ENCODE measurements at places on chromosomes 12 and 14.
A peak's percentile ranks its signal among the peaks of the same experiment; 100 is the strongest.

- DNase-seq: peak; percentile 86
Measured at GRCh38 chr14:63203618-63204406, 431 bp upstream of the RHOJ start.

DNA sequence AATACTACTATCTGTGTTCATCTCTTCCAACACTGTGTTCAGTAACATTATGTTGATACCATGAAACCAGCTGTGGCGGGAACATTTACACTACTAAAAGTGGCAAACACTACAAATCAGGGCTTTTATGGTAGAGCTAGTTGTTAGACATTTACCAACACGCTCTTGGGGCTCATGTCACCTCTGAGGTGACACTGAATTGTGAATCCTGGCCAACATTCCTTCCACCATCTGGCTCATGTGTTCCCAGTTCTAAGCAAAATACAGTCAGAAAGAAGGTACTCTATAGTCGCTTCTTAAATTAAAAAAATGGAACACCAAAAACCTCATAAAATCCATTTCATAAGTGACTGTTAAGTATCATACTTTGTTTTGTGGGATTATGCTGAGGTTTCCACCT lies 436.6 kb downstream of the FUT8 start:
- no peak for DNase-seq

DNA sequence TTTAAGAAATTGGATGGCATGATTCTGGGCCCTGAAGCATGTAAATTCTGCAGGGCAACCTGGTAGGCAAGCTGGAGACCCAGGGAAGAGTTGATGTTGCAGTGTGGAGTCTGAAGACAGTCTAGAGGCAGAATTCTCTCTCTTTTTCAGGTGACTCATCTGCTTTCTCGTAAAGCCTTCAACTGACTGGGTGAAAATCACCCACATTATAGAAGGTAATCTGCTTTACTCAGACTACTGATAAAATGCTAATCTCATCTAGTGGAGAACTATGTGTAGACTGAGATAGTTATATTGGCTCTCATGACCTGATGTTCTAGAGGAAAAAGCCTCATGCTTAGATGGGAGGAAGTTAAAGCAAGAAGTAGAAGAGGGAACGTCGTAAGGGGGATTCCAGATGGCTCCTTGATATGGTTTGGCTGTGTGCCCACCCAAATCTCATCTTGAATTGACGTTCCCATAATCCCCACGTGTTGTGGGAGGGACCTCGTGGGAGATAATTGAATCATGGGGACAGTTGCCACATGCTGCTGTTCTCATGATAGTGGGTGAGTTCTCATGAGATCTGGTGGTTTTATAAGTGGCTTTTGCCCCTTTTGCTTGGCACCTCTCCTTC lies 723.8 kb downstream of the BCL11B start:
- DNase-seq: no peak

- DNase-seq: no peak
Measured at GRCh38 chr14:54603362-54603761, 36.4 kb downstream of the SAMD4A start.

GRCh38 chr12:106976668-106977067 lies 10.3 kb downstream of the MTERF2 start:
- no peak for DNase-seq

DNA sequence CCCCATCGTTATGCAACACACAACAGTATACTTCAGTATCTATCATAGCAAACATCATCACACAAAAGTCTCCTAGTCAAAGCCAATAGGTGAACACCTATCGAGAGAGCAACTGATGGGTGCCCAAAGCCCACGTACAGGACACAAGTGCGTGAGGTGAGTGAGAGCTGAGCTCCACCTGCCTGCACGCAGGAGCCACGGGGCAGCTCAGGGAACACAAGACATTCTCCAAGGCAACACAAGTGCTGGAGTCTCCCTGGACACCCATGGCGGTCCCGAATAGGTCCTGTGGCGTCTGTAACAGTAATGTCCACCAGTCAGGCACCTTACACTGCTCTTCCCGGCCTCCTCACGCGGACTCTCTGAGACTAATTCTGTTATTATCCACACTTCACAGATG lies 44.3 kb downstream of the CDC42BPB start:
- DNase-seq: no peak

DNA sequence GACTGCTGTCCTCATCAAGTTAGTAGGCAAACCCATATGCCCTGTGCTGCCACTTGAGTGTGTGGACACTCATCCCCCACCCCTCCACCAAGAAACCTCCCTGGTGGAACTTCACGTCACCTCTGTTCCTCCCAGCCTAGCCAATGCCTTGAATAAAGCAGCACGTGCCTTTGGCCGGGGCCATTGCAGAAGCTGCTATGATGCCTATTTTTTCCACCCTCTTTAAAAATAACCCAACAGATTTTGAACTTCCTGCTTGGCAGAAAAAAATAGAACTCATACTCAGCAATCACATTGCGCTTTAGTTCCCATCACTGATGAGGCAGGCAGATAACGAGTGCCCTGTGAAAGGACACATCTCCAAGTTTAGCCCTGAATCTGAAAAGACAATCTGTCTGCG lies 23.1 kb upstream of the PWP1 start:
- no peak for DNase-seq

DNA sequence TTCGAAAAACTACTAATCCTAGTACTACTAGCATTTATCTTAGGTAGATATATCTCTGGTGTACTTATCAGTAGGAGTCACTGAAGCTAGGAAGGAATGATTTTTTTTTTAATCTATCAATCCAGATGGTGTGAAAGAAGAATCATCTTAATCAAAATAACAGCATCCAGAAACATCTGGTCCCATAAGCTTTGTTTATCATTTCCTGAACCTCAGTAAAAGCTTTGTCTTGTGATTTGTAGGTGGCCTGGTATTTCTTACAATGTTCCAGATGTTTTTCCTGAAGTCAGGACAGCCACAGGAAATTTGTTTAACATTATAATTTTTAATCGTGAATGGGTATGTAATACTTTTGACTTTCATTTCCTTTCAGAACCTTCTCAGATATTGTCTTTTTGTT lies 28.0 kb upstream of the LUM start:
- DNase-seq: no peak

GRCh38 chr14:50874757-50875156 lies 2.9 kb downstream of the ABHD12B start:
- DNase-seq: no peak

- DNase-seq: no peak
Measured at GRCh38 chr14:100271247-100271939, 32.4 kb downstream of the YY1 start.

- no peak for DNase-seq
Measured at GRCh38 chr12:89576572-89577220, 50.8 kb upstream of the POC1B start.

- DNase-seq: no peak
Measured at GRCh38 chr12:98513379-98514322, 1.7 kb upstream of the TMPO start.

GRCh38 chr14:100256339-100256895 lies 17.5 kb downstream of the YY1 start:
- no peak for DNase-seq

DNA sequence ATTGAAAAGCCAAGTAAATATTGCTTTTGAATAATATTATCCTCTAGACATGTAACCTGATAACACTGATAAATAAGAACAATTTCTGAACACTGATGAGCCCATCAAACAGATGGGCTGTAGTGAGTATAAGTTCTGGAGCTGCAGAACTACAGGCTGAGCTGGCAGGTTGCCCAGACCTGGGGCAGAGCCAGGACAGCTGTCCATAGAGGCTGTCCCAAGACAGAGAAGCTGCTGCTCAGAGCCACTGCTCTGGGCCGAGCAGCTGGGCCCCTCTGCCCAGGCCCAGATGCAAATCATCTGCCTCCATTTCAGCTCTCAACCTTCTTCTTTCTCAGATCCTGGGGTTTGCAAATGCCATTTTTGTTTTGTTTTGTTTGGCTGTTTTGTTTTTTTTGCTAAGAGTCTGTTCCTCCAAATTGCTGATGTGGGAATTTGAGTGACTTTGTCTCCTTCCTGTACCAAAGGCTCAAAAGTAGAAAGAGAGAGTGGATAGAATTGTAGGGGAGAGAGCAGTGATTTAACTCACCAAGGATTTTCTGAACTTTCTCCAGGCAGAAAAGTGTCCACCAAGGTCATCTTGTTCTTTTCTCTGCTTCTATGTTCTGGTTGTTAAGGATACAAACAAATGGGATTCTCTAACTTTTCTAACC lies 4.0 kb upstream of the TESPA1 start:
- DNase-seq: peak; percentile 83

- DNase-seq: no peak
Measured at GRCh38 chr12:5073853-5074252, 30.2 kb downstream of the KCNA5 start.

DNA sequence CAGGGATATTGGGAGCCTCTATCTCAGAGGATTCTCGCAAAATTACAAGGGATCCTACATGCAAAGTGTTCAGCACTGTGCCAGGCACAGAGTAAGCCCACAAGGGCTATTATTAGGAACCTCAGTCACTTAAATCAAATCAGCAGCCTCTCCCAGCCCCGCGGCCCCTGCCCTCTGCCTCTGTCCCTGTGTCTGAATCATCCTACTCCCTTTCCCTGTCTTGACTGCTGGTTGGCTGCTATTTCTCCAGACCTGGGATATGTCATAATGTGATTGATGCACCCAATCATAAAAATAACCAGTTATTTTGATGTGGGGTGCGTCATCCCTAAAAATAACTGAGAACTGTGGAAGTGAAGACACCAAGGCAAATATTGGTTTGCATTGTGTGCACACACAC lies 176.3 kb downstream of the KSR2 start:
- DNase-seq: no peak

GRCh38 chr12:12686472-12686871 lies 9.5 kb downstream of the GPR19 start:
- no peak for DNase-seq

GRCh38 chr12:77007476-77007875 lies 57.9 kb downstream of the E2F7 start:
- DNase-seq: no peak

- DNase-seq: no peak
Measured at GRCh38 chr12:91786499-91787272, 359.0 kb downstream of the BTG1 start.

- DNase-seq: no peak
Measured at GRCh38 chr12:22691319-22691718, 66.3 kb downstream of the ETNK1 start.

DNA sequence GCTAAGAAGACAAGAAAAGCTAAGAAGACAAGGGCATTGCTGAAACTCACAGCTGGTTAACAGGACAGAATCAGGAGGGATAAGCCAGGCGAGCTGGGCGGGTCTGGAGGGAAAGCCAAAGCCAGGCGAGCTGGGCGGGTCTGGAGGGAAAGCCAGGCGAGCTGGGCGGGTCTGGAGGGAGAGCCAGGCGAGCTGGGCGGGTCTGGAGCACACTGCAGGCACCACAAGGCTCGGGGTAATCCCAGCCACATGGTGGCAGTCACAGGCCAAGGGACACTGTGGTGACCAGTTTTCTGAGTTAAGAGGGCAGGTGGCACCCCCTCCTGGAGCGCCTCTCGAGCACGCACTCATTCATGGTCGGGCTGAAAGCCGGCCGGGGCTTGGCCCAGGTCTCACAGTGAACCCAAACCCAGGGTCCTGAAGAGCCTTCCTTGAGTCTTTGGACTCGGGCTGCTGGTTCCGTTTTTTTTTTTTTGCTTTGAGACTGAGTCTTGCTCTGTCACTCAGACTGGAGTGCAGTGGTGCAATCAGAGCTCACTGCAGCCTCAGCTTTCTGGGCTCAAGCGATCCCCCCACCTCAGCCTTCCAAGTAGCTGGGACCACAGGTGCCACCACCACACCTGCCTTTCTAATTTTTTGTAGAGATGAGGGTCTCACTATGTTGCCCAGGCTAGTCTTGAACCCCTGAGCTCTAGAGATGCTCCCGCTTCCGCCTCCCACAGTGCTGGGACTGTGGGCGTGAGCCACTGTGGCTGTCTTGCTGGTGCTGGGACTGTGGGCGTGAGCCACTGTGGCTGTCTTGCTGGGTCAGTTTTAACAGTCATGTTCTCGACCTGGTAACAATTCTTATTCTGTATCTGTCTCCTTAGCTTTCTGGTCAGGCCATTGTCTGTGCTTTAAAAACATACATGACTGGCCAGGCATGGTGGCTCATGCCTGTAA lies 40.2 kb downstream of the HSP90AA1 start:
- peak; percentile 88 for DNase-seq

GRCh38 chr14:54856152-54856551 lies 46.5 kb downstream of the GCH1 start:
- DNase-seq: no peak

DNA sequence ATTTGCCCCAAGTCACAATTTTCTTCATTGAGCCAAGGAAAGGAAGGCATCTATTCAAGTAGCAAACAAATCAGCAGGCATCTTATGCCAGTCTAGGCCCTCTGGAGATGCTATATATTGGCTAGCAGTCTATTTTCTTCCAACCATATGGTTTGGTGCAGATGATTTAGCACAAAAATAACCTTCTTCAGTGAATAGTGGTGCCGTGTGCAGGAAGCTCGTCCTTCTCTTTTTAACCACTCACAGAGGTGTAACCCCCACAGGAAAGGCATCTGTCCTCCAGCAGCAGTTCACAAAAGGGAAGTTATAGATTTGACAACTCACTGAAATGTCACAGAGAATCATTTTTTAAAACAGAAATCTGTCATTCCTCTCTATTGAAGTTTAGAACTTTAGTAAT lies 445.7 kb upstream of the SYT1 start:
- no peak for DNase-seq

DNA sequence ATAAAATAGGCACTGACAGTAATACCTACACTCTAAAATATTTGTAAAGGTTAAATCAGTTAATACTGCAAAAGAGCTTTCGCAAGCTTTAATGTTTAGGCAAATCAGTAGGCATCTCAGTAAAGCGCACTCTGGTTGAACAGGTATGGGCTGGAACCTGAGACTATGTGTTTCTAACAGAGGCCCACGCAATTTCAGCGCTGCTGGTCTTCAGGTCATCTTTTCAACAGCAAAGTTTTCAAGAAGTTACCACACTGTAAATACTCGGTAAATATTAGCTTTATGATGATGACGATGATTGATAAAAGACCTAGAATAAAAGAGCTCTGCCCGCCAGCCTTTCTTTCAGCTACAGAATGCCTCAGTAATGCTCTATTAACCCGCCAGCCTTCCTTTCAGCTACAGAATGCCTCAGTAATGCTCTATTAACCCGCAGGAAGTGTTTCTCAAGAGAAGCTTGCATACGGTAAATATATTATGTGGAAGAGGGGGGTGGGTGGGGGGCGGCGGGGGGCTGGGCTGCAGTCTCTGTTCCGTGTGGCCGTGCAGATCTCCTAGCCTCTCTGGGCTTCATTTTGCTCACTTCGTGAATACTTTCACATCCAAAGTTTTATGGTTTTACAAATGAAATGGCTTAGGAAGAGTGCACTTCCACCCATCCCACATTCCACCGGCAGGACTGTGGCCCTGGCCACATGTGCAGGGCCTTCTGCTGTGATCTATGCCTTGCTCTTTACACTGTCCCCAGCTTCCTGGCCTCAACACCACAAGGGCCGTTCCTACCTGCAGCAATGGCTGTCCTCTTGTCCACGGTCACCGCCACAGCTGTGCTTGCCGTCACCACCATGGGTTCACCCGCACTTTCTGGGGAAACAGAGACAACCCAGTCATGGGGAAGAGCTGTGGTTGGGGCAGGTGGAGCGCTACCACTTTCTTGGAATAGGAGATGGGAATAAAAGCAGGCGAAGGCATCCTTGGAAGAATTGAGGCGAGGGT lies 19.9 kb downstream of the LRTM2 start:
- DNase-seq: no peak

- no peak for DNase-seq
Measured at GRCh38 chr12:30178916-30179315, 395.2 kb upstream of the TMTC1 start.
